ENCODE measurements at places on chromosomes 16 and 17.

- no peak for DNase-seq
These were observed 18.0 kb downstream of the N4BP1 start for GRCh38 chr16:48591976-48592375.

- no peak for DNase-seq
These were observed 4.9 kb downstream of the TRIM65 start for GRCh38 chr17:75891605-75892555.

DNA sequence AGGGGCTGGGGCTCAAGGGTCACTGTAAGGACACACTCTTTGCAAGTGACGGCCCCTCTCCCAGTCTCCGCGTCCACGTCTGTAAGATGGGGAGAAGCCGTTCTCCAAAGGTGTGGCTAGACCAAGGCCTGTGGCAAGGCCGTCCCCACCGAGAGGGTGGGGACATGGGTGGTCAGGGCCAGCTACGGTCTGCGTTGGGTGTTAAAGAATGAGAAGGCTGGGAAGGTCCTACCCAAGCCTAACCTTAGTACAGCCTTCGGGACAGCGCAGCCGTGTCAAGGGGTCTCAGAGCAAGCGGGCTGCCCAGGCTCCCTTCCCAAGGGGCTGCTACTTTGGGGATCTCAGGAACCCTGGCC is 1.9 kb downstream of the C1QTNF8 start:
- no peak for DNase-seq

DNA sequence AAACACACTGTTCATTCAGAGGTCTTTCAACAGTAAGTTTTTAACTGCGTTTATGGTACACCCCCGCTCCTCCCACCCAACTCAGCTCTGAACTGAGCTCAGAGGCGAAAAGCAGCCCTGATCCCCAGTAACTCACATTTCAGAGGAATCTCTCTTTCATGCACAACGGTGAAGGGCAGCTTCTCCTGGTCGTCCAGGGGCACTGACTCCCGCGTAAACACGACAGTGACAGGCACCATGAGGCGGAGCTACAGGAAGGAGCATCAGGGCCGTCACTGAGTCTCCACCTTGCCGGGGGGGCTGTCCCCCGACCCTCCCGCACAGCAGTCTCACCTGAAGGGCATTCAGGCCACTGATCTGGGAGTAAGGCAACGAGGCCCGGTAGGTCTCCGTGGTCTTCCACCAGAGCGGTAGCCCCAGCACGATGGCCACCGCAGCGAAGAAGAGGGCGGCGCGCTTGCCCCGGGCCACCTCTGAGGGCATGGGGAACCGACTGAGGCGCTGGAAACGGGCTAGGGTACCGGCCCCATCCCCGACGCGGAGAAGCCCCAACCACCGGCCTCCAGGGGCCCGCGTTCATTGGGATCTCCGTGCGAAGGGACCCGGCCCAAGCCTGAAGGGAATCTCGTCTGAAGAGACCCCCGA is 486 bp downstream of the PIGS start:
- no peak for DNase-seq

DNA sequence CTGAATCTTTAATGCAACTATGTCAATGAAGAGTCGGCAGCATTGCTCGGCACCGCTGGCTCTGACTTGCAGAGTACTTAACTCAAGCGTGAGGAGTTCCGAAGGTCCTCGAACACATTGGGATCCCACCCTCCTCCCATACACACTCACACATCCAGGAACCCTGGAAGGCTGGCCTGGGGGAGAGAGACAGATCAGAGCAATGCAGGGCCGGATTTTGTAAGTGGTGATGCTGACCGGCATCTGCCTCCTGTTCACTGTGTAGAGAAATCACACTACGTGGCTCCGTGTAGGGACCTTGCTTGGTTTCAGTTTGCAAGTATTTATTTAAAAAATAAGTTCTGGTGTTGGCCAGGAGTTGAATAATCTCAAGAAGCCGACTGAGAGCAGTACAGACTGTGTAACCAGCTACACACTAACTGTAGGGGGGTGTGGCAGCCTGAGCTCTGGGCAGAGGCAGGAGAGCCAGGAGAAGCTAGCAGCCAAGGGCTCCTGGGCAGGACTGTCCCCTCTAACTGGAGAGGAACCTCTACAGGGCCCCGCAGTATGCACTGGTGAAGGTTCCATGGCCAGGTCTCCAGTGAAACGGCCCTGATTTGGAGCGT is 190.2 kb upstream of the TNRC6C start:
- DNase-seq, result no peak

GRCh38 chr16:71631776-71632175 is 5.8 kb downstream of the MARVELD3 start:
- no peak for DNase-seq

DNA sequence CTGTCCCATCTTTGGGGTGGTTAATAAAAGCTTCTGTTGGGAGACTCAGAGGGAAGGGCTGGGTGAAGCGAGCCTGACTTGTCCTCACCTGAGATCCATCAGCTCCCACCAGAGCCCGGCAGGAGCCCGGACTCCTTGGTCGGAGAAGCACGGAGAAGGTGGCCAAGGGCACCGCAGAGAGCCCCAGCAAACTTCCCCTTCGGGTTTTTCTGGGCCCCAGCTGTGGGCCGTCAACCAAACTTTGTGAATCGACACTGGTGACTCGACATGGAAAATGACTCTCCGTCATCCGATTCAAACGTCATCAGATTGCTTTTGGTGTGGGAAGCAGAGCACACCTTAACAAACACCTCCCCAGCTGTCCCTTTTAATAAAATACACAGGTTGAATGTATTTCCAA is 21.4 kb downstream of the ENPP7 start:
- no peak for DNase-seq

GRCh38 chr17:45948881-45949624 is 50.0 kb upstream of the STH start:
- peak; percentile 15 for DNase-seq

- no peak for DNase-seq
These were observed 184.9 kb downstream of the PARN start for GRCh38 chr16:14444979-14445810.

GRCh38 chr17:72955391-72956140 is 136.9 kb downstream of the SLC39A11 start:
- DNase-seq, result no peak

GRCh38 chr17:77146882-77147281 is 6.1 kb downstream of the SEC14L1 start:
- DNase-seq, result no peak

DNA sequence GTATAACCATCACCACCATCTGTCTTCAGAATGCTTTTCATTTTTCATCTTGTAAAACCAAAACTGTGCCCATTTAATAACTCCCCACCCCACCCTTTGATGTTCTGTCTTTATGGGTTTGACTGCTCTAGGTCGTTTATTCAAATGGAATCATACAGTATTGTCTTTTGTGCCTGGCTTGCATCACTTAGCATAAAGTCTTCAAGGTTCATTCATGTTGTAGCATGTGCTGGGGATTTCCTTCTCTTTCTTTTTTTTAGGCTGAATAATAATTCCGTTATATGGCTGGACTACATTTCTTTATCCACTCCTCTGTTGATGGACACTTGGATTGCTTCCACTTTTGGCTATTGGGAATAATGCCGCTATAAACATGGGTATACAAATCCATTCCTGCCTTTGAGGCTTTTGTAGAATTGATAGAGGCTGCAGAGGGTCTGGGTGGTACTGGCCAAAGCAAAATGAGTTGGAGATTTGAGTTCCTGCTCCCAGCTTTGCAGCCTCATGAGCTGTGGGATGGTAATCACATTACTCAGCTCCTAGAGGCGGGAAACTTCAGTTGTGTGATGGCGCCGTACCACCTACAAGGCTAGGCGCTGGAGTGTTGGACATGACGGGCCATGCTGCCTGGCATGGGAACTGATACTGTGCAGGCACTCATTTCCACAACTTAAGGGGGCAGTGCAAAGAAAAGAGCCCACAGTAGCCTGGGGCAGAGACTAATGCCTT is 64.8 kb downstream of the CLEC16A start:
- DNase-seq, result no peak

- DNase-seq, result no peak
These were observed 10.1 kb upstream of the TMEM219 start for GRCh38 chr16:29951625-29952365.

DNA sequence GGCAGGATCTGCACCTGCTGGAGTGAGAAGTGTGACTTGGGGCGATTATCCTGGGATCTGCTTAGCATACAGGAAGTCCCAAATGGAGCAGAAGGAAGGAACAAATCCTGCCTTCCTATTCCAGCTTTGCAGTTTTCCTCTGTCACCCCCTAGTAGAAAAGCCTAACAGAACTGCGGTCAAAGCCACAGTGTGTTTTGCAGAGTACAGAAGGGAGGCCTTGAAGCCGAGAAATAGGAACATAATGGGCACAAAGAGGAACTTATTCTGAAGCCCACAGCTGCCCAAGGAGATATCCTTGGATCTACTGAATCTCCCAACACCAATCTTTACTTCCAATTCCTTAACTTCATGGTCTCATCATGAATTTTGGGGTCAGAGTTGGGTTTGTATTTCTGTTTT is 8.5 kb downstream of the KRTAP1-5 start:
- no peak for DNase-seq

DNA sequence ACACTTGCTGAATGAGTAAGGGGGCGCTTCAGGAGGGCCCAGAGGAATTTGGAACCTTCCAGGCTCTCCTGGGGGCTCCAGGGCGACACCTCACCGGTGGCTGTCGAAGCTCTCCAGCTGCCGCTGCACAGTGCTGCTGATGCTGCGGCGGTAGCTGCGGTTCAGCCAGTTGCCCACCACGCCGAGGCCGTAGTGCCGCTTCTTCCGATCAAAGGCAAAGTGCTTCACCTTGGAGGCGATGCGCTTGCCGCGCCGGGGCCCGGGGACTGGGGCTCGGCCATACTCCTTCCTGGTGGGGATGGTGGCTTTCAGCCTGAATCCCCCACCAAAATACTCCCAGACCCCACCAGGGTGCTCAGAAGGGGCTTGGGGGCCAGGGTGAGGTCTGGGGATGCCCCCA is 9.3 kb downstream of the AANAT start:
- no peak for DNase-seq

DNA sequence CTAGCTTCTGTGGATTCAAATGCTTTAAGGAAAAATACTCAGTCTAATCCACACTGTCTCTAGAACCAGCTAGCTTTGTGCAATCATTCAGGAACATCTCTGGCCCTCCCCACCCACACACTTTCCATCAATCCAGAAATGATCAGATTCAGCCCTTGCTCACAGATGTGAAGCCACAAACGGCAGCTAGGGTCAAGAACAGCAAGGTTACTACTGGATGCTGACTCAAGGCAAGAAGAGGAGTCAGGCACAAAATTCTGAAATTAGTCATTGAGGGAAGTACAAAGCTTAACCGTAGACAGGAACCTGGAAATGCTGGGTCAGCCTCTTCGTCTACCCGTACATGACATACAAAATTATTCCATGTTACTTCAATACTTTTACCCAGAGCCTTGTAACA is 174.6 kb downstream of the CDH13 start:
- DNase-seq, result no peak

DNA sequence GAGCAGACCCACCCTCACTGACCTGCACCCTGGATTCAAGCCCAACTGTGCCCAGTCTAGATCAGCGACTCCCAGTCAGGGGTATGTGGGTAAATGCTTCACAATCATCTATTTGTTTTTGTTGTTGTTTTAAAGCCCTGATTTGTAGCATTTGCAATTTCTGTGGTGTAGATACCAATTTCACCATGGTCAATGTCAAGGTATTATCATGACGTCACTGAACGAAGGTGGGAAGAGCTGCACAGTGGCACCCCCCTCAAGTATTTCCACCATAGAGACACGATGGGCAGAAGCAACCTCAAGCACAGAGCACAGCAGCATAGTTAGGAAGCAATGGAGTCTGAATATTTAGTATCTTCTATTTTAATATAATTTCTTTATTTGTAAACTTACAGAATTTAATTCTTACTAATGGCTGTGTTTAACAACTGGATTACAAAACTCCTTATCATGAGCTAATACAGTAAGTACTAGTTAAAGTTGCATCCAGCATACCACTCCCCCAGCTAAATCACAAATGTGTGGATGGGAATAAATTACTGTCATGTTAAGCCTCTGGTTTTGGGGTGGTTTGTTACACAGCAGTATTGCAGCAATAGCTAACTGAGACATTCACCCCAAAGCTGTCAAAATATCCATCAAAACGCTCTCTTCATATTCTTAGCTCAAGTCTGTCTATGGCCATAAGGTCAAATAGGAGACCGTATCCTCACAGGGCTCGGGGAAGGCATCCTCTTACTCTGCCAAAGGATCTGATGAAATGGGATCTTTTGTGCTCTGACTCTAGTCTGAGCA is 25.5 kb downstream of the ORC6 start:
- DNase-seq, result no peak

GRCh38 chr17:39026980-39027451 is 59.8 kb upstream of the FBXO47 start:
- peak; percentile 3 for DNase-seq

DNA sequence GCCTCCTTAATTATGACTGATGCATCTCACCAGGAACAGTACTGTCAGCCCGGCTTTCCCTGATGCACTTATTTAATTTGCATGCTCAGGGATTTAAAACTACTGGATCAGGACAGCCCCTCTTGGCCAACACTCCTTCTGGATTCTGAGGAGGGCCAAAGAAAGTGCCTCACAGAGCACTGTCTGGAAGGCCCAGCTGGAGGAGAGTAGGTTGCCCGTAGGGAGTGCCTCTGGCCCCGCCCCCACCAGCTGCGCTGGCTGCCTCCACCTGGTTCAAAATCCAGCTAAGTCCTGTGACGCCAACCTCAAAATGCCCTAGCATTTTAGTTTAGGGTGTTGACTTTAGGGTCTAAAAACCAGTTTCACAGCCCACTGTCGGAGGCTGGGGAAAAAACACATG is 49.4 kb upstream of the SREBF1 start:
- DNase-seq, result no peak

GRCh38 chr17:72530454-72530853 is 409.6 kb downstream of the SOX9 start:
- DNase-seq, result no peak

DNA sequence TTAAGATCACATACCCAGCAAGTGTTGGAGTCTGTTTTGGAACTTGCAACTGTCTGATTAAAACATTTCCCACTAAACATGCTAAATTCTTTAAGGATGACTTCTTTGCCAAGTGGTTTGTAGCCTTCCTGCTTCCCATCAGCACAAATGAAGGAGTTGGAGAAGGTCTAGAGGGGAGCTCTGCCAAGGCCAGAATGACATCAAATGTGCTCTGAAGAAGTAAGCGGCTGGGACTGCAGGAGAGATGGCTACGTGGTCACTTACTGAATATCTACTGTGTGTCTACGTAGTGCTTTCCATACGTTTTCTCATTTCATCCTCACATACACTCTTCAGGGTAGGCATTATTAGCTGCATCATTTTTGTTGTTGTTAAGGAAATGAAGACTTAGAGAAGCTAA is 135.7 kb upstream of the NLRP1 start:
- DNase-seq, result no peak

DNA sequence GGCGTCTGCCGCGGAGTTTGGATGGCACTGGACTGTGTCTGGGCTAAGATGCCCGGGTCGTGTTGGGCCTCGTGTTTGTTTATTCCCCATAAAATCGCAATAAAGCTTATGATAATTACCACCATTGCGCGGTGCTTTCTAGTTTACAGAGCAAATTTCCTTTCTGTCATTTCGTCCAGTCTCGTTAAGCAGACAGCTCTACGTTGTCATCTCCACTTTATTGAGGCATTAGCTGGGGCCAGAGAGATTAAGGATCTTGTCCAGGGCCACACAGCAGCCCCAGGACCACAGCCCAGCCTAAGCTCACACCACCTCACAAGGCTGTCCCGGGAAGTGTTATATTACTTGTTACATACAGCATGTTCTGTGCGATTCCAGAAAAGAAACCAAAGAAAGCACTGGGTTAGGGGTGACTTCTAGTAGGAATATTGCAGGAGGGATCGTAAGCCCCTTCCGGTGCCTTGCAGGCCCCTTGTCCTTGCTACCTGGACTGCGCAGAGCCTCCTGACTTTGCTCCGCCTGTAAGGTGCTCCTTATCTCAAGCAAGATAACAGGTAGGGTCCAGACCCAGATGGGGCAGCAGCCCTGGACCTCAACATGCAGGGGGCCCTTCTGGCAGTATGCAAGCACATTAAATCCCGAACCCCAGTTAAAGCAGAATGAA is 6.3 kb downstream of the NOS2 start:
- DNase-seq, result no peak

All from stimulated activated CD8-positive, alpha-beta memory T cell treated with anti-CD3 and anti-CD28 coated beads, Interleukin-4, amount 100 ng/mL, for 1 hour (primary cell).